ENCODE measurements at places on chromosomes 7 and 10.
A peak's percentile ranks its signal among the peaks of the same experiment; 100 is the strongest.

GRCh38 chr10:28327491-28327880, 24.6 kb upstream of the MPP7 start:
- DNase-seq = peak; percentile 36

- DNase-seq = no peak
These were observed 1.8 kb downstream of the TDRD1 start for GRCh38 chr10:114180937-114181336.

DNA sequence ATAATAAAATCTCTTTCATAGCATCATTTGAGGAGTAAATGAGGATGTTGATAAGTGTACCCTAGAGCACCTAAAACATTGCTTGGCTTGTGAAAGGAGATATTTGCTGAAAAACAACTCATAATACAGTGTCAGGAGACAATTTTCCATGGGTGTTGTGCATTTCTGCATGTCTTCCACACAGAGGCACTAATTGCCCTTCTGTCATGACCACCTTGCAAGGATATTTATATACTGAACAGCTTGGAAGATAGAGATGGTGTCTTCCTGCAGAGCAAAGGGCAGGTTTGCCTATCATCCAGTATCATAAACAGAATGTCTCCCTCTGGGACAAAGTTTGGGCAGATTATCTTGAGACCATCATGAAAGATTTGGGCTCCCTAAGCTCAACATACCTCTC, 495.2 kb upstream of the LRRN3 start:
- DNase-seq = no peak

GRCh38 chr10:77431209-77431611, 206.4 kb downstream of the KCNMA1 start:
- DNase-seq = peak; percentile 66

- DNase-seq = no peak
These were observed 29.5 kb downstream of the ZCCHC24 start for GRCh38 chr10:79415736-79416577.

DNA sequence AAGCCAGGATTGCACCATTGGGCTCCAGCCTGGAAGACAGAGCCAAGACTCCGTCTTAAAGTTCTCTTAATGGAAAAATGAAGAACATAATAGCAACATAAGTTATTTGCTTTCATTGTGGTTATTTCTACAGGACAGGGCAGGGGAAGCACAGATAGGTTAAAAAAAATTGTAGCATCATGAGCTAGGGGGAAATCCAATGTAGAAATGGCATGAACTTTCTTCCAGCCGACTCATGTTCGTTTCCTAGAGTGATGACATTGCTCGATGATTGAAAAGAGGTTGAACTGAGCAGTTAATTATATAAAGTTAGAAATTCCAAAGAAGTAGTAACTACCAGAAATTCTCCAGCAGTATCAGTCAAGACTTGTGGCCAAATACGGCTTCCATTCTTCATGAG, 64.9 kb downstream of the DAGLB start:
- DNase-seq = no peak

DNA sequence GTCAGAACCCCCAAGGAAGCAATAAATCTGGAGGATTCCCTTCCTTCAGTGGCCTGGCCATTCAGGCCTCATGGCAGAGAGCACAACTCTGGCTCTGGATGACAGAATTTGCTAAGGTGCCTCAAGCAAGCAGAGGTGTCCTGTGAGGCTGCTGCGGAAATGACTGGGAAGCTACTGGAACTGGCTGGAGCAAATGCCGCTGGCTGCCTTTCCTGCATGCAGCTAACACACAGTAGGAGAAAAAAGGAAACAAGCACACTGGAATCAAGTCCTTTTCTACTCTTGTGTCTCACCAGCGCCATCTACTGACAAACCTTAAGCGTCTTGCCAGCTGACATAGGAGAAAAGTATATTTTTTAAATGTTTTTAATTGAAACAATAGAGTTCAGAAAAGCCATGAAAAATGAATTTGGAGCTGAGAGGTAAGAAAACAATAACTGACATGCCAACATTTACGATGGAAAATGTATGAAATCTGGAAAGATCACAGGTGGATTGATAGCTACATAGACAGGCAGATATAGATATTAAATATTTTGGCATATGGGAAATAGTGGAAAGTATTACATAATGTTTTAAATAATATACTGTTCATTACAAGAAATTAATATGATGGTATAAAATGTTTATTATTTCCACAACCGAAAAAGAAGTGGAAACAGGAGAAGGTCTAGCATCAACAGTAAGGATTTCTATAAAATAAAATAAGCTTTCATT, 951.6 kb downstream of the ANKRD7 start:
- DNase-seq = peak; percentile 69

DNA sequence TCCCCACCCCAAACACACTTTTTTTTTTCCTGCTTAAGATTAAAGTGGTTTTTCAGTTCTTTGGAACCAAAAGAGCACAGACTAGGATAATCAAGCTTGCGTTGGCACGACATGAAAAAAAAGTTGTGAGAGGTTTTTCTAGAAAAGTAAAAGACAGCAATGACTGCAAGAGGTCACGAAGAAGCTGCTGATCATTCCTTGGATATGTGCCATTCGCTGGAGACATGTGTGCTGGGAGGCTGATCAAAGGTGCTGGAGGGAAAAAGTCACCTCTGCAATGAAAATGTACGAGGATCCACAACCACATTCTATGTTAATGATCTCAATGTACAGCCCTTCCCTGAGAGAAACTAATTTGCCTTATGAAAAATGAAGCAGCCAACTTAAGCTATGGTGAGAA, 5.4 kb downstream of the AKR1B1 start:
- DNase-seq = no peak

- DNase-seq = no peak
These were observed 169.8 kb downstream of the UBE2H start for GRCh38 chr7:129782818-129783583.

DNA sequence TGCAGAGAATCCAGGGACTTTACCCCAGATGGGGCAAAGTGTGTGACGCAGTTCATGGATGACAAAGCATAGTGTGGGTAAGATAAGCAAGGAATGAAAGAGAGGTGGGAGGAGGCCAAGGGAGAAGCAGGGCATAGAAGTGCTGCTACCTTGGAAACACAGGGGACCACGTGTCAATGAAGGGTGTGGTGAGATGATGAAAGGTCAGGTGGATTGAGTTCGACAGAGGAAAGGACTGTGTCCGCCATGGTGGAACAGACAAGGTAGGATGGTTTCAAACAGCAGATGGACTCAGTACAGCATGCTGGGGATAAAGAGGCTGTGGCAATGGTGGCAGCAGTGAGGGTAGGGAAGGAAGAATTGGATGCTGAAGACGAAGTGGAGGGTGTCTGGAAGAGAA, 32.7 kb downstream of the MEST start:
- no peak for DNase-seq

DNA sequence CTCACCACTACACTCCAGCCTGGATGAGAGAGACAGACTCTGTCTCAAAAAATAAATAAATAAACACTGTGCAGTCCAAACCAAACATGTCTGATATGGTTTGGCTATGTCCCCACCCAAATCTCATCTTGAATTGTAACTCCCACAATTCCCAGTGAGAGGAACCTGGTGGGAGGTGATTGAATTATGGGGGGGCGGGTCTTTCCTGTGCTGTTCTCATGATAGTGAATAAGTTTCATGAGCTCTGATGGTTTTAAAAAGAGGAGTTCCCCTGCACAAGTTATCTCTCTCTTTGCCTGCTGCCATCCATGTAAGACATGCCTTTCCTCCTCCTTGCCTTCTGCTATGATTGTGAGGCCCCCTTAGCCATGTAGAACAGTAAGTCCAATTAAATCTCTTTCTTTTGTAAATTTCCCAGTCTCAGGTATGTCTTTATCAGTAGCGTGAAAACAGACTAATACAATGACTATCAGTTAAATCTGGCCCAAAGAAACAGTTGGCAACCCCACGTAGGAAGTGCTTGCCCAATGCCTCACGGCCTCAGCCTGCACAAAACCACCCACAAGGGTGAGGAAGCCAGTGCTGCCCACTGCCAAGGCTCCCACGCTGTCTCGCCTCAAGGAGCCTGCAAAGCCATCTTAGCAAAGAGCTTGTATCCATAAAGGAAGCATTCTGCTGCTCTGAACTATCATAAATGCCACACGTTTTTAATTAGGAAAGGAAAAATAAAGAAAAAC, 64.7 kb downstream of the PIK3AP1 start:
- DNase-seq = no peak

DNA sequence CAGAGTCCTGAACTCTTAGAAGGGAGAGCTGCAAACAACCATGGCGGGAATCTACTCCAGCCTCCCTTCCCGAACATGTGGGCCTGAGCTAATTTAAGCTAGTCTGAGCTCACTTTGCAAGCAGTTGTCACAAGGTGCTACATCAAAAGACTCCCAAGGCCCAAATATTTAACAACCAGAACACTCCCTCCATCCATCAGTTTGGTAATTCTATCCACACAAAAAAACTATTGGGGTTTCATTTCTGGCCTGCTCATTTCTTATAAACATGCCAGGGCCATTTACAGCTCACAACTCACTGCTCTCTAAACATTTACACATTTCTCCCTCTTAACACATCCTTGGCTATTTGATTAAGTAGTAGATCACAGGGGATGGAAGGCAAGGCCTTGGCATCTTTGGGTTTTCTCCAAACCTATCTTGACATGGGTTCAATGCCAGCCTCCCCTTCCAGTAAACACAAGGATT, 263.4 kb downstream of the KCNMA1 start:
- no peak for DNase-seq

DNA sequence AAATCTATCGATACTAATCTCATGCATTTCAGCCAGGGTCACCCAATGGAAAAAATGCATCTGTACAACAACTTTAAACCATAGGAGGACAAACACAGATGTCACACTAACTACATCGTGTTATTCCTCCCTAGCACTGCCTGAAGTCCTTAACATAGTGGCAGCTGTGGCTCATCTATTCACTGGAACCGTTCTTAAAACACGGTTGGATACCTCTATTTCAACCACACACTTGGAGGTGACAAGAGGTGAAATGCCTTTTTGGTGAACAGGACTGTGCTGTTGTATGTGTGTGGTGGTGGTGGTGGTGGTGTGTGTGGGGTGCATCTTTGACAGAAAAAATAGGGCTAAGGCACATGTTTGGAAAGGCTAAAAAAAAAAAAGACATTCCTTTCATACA, 93.1 kb downstream of the NRP1 start:
- DNase-seq = no peak

- no peak for DNase-seq
These were observed 196.1 kb downstream of the GRID1 start for GRCh38 chr10:86170255-86171108.

DNA sequence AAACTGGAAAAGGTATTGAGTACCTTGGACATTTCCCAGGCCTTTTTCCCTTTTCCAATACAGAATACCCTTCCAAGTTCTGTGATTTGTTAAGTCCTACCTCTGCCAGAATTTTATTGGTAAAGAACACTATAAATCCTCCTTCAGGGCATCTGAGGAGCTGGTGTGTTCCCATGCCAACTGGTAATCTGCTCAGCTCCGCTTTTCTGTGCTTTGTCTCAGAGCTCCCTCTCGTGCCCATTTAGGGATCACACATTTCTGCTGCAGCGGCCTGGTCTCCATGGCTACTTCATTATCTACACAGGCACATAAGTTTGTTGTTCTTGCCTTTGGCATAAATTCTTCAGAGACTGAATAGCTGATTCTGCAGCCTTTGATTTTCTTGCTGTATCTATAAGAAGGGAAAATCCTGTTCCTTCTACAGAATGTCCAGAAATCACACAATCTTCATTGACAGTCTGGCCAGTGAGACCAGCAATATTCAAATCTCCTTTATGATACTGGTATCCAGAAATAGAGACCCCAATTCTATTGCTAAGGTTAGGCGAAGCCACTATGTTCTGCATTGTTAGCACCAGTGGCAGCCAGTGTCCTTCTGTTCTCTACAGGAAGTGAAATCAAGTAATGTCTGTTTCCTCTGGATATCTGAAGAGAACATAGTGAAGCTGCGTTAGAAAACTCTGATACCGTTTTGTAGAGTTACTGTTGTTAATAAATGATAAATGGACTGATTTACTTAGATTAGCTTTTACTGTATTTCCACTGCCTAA, 51.9 kb downstream of the DENND11 start:
- peak; percentile 95 for DNase-seq

DNA sequence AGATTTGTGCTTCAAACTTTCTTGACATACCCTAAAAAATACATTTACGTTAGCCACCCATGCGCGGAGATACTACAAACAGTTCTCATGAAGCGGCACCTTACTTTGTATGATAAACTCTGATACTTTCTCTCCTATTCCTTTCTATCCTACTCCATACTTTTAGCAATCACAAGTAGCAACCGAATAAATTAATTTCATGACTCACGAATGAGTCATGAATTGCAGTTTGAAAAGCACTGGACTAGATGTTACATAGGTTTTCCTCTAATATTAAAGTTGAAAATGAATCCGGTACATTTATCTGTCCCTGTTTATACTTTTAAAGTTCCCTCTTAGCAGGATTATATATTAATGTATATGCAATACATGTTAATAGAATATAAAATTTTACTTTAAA, 67.6 kb downstream of the CUBN start:
- peak; percentile 85 for DNase-seq

DNA sequence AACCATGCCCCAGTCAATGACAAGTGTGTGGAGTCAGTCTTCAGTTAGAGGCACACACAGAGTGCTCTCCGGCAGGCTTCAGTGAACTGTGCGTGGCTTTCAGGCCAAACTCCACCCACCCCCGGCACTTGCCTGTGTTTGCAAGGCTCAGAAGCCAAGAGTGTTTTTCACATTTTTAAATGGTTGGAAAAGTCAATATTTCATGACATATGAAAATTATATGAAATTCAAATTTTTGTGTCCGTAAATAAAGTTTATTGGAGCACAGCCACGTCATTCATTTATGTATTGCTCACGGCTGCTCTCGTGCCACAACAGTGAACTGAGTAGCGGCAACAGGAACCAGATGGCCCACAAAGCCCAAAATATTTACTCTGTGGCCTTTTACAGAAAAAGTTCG, 104.7 kb downstream of the SFMBT2 start:
- no peak for DNase-seq

- DNase-seq = no peak
These were observed 1140.9 kb downstream of the GATA3 start for GRCh38 chr10:9195385-9195784.

DNA sequence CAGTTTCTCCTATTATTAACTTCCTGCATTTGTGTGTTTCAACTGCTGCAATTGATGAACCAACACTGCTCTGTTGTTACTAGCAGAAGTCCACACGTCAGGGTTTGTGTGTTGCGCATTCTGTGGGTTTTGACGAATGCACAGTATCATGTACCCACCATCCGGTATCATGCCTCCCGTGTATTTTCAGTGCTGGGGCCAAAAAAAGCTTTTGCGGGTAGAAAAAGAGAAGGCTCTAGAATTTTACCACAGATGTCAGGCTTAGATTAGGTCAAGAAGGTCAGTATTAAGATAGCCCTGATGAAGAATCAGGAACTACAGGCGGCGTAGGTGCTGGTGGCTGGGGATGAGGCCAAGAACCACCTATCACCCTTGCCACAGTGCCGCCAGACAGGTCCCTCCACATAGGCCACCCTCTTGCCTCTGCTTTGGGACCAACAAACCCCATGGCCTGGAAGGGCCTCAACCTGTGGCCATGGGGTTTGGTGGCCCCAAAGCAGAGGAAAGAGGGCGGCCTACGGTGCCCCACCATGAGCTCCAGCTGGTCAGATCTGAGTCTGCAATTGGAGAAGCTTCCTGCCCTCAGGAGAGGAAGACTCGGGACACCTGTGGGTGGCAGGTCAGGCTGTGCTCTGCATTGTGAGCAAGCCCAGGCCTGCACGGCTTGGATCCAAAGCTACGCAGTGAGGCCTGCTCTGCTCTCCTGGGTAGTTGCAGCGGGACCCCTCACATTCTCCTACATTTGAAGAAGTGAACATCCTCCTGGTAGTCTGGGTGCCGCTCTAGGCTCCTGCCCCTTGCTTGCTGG, 71.9 kb downstream of the MKI67 start:
- DNase-seq = no peak
